ENCODE measurements at places on chromosomes 4 and X. TPM values are rescaled to one million over a fixed set of nuclear protein-coding genes. Genes with fewer than 3 reads are reported as not detected.

The ACE2 gene
- polyA plus RNA-seq, result 55.0 TPM

The TCEAL5 gene
- 14.6 TPM for polyA plus RNA-seq

The RGN gene
- 42.7 TPM for polyA plus RNA-seq

The KIAA1210 gene
- 1.5 TPM for polyA plus RNA-seq

The COL4A5 gene
- polyA plus RNA-seq, result 153 TPM

The RENBP gene
- polyA plus RNA-seq, result 20.7 TPM

The C1QTNF7 gene
- polyA plus RNA-seq, result 27.6 TPM

The ATP1B4 gene
- polyA plus RNA-seq, result 0.05 TPM

The TEX13B gene
- polyA plus RNA-seq, result not detected

The AKAP4 gene
- 0.07 TPM for polyA plus RNA-seq

The FAM156B gene
- polyA plus RNA-seq, result 20.0 TPM

- DNase-seq, result no peak
These were observed 54.3 kb upstream of the CAMK2D start for GRCh38 chr4:113815826-113816225.

GRCh38 chr4:153909672-153910071 is 120.8 kb upstream of the SFRP2 start:
- no peak for DNase-seq

GRCh38 chr4:52643785-52644244 is 15.3 kb downstream of the USP46 start:
- DNase-seq, result no peak

- DNase-seq, result no peak
These were observed 9.2 kb upstream of the HPGD start for GRCh38 chr4:174531486-174531885.

GRCh38 chr4:37645736-37646135 is 40.4 kb downstream of the RELL1 start:
- DNase-seq, result no peak

DNA sequence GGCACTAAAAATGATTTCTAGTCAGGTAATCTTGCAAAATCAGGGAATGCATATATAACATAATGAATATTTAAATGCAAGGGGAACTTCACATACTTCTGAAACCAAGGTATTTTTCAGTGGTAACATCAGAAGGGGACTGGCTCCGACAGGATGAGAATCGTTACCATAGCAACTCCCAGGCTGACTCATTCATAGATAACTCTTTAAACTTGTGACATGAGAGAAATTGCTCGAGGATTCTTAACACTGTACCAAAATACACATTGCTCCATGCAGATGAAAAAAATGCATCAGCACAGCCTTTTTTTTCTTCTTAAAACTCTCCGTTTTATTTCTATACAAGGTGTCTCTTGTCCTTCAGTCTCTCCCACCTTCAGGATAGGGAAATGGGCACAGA is 114.3 kb downstream of the GABRB1 start:
- no peak for DNase-seq

DNA sequence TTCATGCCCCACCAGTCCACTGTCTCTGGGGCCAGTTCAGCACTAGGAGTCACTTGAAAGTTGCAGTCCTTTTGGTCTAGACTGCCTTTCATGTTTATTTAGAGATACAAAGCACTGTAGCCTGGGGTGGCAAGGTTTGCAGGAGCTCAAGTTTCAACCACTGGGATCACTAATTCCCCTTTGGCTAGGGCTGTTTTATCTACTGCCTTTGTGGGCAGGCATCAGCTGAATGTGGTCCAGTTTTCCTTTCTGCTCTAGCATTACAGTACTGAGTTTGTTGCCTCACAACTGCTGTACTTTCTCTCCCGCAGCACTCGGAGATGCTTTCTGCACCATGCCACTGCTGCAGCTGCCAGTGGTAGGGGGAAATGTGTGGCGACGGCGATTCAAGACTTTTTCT is 222.3 kb upstream of the HDX start:
- no peak for DNase-seq

GRCh38 chrX:97117572-97117971 is 233.9 kb downstream of the RPA4 start:
- DNase-seq, result no peak

DNA sequence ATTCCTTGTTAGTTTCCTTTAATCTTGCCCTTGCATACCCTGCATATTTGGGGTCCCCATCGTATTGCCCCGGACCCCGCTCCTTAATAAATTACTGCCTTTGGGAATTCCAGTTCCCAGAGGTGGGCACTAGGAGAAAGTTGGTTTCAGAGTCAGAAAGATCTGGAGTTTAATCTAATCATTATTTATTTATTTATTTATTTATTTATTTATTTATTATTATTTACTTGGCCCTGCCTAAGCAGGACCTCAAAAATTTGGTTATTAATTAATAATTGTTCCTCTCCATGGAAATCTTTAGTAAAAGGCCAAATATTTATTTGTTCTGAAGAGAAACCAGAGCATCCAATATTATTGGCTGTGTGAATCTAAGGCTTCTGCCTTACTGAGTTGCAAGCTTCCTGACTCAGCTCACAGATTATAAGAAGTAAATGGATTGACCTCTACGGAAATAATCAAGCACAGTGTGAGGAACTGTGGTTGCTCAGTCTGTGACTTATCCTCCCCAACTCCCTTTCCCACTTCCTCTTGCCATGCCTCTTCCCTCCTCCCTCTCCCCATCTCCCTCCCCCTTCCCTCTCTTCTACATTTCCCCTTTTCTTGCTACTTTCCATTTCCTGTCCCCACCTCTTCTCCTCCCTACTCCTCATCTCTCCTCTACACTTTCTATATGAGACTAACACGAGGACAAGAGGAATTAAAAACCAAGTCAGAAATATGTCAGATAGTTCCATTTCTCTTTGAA is 61.5 kb upstream of the AP1S2 start:
- DNase-seq, result no peak

GRCh38 chr4:109559625-109559982 is 442 bp upstream of the MCUB start:
- DNase-seq, result peak; percentile 11

DNA sequence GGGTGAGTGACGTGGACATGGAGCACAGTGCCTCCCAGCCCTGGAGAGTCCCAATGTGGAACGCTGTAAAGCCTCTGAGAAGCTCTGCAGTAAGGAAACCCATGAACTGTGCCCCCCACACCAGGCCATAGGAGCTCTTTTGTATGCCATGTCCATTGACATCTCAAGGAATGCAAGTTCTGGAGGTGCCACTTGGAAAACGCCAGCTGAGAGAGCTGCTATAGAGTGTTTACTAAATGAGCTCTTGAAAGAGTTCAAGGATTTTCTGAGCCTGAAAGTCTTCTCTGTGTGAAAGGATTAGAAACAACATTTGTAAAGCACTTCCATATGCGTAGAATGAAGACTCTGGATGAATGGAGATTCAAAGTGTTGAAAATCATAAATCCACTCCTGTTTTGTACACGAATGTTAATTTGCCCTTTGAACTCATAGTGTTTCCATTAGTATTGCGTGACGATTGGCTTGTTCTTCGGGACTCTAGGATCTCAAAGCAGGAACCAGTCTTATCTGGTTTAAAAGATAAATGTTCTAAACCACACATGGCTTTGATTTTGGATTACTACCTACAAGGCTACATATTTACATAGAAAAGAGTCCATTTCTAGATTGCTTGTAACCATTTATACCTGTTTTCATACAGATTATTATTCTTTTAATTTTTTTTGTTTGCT is 41.8 kb upstream of the STOX2 start:
- DNase-seq, result no peak

DNA sequence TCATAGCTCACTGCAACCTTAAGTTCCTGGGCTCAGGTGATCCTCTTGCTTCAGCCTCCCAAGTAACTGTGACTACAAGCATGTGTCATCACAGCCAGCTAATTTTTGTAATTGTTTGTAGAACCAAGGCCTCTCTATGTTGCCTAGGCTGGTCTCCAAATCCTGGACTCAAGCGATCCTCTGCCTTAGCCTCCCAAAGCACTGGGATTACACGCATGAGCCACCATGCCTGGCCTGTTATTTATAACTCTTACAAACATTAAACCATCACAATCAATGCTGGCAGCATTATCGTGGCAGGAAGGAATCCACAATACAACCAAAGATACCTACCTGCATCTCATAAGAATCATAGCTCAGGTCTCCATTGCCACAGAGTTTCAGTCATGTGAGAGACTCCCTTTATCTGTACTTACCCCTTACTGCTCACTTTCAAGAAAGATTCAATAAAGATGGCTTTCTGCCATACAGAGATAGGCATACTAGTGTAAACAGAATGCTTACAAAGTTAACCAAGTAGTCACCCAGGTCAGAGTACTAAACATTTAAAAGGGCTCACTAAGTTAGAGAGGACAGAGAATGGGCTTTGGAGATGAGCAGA is 48.5 kb downstream of the SMIM31 start:
- no peak for DNase-seq

GRCh38 chr4:167233685-167234315 is 494 bp downstream of the SPOCK3 start:
- peak; percentile 30 for DNase-seq

- peak; percentile 35 for DNase-seq
These were observed 112.8 kb upstream of the ATXN3L start for GRCh38 chrX:13432414-13433297.

- DNase-seq, result no peak
These were observed 19.1 kb upstream of the ARSJ start for GRCh38 chr4:113998531-113998930.

GRCh38 chr4:140926672-140927071 is 170.5 kb upstream of the TBC1D9 start:
- no peak for DNase-seq

DNA sequence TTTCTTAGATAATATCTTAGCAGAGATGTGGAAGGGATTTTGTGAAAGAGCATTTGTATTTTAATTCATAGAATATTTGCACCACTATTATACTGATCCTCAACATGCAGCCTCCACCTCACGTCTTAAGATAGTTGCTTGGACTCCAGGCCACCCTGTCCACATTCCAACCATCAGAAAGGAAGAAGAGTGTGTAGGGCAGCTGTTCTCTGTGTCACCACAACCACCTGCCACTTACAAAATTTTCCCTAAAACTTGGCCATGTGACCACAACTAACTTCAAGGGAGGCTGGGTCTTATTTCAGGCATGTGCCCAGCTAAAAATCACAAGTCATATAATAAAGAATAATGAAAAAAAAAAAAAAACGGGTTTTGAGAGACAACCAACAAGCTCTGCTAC is 528.1 kb downstream of the RAB28 start:
- no peak for DNase-seq

DNA sequence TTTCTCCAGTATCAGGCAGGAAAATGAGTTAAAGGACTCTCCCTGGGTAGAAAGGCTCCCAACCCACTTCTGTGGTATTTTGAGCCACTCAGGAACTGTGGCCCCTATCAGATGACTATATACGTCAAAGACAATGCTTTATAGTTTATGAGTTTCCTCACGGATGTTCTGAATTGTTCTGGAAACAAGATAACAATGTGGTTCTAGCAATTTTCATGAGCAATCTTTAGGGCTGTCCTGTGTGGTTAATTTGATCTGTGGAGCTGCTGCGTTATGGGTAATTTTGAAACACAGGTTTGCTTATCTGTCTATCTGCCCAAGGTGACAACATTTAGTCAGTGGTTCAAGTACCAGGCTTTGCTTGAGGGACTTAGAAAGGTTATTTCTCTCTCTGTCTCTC is 46.7 kb upstream of the IL2 start:
- no peak for DNase-seq

DNA sequence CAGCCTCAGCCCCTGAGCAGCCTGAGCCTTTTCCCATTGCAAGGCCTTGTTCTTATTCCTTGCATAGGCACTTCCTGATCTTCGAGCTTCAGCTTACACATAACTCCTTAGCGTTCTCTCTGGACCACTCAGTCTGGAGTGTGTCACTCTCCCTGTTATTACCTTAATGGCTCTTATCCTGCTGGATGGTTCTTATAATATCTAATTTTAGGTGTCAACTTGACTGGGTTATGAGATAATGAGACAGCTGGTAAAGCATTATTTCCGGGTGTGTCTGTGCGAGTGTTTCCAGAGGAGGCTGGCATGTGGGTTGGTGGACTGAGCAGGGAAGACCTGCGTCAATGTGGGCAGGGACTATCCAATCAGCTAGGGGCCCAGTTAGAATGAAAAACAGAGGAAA is 75.7 kb downstream of the HAUS3 start:
- DNase-seq, result no peak

DNA sequence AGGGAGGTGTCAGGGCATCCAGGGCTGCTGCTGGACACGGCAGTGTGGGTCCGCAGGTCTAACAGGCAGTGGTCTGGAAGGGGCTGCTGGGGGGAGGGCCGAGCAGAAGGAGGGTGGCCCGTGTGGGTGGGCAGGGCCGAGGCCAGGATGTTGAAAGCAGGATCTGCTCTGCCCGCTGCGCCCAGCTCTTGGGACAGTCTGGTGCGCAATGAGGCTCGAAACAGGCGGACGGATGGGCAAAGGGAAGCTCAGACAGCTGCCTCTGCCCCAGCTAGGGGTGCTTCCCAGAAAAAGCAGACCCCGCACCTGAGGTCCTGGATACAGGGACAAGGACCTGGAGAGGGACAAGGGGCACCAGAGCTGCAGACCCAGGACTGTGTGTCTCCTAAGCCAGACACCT is 121.3 kb downstream of the FAM53A start:
- no peak for DNase-seq

GRCh38 chr4:89995006-89995405 is 100.4 kb downstream of the MMRN1 start:
- DNase-seq, result peak; percentile 41

GRCh38 chrX:48508400-48509244 is at the start of gene PORCN:
TSS of gene PORCN (plus strand) at chrX:48508992. CDS start at chrX:48509821, 829 bp downstream.
- DNase-seq, result peak; percentile 57

GRCh38 chrX:67692246-67692645 is 148.4 kb downstream of the AR start:
- DNase-seq, result no peak

DNA sequence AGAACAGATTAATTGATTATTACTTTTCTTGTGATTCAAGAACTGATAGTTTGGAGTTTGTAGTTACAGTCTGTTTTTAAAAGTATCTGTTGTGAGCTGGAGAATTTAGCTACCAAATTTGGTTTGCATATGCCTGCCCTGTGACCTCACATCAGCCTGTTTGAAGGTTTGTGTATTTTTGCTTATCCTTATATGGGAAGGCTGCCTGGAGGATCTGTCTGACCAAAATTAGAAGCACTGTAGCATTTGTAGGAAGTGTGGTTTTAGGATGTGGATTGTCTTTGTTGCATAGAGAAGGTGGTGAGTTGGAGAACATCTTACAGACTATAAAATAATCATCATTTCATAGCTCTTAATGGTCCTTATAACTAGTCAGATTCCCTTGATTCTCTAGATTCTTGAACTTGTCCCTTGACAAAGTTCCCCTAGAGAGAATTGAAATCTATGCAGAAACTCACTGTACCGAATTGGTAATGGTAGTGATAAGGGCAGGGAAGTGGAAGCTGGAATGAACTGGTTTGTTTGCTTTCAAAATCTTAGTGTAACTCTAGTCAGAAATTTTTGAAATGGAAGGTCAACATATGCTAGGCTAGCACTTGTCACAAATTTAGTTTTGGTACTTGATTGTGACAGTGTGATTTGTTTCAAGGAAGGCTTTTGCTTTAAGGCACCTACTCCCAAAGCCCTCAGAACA is 57.3 kb downstream of the SH3BGRL start:
- peak; percentile 4 for DNase-seq

GRCh38 chr4:4386736-4387392 is at the start of gene NSG1:
TSS of gene NSG1 (plus strand) at chr4:4387102. CDS start at chr4:4387630, 528 bp downstream.
- no peak for DNase-seq

- no peak for DNase-seq
These were observed 173.7 kb downstream of the HNRNPD start for GRCh38 chr4:82200046-82200445.

GRCh38 chr4:168758351-168758876 is 251.6 kb downstream of the CBR4 start:
- DNase-seq, result no peak
